ENCODE measurements at places on chromosomes 3 and 15.

GRCh38 chr15:52257734-52258062, 37.9 kb downstream of the MYO5C start:
- DNase-seq = no peak

DNA sequence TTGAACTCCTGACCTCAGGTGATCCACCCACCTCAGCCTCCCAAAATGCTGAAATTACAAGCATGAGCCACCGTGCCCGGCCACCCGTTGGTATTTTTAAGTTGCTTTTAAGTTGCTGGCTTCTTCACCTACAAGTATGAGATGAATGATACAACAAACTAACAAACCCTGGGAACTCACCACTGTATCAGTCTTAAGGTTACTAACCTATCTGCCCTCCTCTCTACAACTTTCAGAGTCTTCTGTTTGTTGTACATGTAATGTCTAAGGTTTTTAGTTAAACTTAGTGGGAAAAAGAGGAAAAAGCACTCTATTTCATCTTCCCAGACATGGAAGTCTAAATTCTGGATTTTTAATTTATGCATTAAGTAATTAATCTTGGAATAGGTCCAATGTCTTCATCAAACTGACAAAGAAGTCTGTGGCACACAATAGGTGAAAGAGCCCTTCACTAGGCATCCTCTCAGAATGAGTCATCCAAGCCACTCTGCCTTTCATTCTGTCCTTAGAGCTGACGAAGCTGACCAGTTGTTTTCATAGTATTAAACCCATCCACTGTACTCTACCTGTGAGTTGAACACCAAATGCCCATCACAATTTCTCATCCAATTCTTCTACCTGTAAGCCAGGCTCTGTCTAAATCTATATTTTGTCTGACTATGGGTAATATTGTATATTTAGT, 936.1 kb downstream of the TUSC7 start:
- no peak for DNase-seq

GRCh38 chr15:35306361-35306981, 221.4 kb upstream of the NANOGP8 start:
- no peak for DNase-seq

DNA sequence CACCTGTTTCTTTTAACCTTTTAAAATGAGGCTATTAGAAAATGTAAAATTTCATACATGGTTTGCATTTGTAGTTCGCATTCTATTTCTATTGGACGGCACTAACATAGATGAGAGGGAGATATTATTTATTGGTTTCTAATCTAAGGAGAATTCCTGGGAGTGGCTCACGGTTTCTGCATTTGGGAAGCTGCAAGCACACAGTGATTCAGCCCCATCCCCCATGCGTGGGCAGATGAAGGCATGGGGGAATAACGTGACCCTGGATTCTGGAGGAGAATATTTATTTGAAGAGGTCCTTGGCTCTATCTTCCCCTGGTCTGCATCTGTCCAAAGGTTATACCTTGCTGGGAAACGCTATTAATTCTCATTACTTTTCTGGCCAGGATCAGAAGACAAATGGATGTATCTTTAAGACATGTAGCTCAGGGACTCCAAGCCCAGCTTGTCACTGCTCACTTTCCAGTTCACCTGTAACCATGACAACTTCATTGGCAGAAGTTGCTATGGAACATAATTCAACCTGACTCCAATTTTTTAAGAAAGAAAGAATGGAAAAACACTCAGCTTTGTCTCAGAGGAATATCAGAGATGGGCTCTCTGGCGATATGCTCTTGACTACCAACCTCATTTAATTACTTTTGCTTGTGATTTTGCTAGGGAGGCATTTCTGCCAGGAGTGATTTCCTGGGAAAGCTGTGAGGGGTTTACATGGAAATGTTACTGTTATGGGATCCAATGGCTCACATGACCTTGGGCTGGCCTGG, 27.2 kb upstream of the POMGNT2 start:
- no peak for DNase-seq

GRCh38 chr15:38667890-38668850, 103.6 kb upstream of the RASGRP1 start:
- no peak for DNase-seq

DNA sequence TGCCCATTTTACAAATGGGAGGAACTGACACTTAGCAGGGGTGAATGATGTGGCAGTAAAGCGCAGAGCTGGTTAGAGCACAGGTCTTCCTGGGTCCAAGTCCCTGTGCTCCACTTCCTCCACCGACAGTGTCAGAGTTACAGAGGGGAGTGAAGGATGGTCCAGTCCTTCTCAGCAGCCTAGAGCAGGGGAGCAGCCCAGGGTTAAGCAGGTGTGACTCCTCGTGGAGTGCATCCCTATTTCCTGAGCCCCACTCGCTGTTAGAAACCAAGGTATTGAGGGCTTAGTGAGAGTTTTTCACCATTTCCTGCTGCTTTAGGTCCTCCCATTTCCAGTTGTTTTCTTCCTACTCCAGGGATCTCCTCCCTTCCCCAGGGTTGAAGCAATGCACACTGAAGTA, 75.4 kb downstream of the GHSR start:
- DNase-seq = no peak

DNA sequence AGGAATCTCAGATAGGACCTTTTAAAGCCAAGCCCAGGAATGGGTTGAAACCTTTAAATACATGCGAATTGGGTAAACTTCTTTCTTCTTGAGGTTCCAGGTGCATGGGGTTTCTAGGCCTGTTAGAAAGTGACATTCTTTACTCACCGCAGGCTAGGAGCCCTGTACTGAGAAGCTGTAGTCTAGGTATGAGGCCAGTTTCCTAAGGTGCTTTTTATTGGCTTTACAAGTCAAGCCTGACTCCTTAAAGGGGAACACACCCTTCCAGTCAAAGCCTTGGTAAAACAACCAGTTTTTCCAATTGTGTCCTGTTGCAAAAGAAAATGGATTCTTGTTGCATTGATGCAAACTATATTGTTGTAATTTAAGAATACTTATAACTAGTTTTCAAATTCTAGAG, 76.1 kb upstream of the ATP11B start:
- no peak for DNase-seq

- DNase-seq = peak; percentile 24
Measured at GRCh38 chr15:31216215-31216911, 110.3 kb upstream of the KLF13 start.

- peak; percentile 39 for DNase-seq
Measured at GRCh38 chr3:32240159-32240545, 1.7 kb downstream of the CMTM8 start.

DNA sequence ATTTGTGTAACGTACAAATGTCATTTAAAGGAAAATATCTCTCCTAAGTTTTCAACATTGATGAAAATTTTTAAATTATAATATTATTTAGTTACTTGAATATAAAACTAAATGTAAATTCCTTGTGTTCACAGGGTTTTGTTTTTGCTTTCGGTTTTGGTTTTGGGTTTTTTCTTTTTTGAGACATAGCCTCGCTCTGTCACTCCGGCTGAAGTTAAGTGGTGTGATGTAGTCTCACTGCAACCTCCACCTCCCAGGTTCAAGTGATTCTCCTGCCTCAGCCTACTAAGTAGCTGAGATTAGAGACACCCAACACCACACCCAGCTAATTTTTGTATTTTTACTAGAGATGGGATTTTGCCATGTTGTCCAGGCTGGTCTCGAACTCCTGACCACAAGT, 79.3 kb upstream of the TCF12 start:
- DNase-seq = no peak

- DNase-seq = no peak
Measured at GRCh38 chr3:98733053-98733811, 29.9 kb upstream of the ST3GAL6 start.

DNA sequence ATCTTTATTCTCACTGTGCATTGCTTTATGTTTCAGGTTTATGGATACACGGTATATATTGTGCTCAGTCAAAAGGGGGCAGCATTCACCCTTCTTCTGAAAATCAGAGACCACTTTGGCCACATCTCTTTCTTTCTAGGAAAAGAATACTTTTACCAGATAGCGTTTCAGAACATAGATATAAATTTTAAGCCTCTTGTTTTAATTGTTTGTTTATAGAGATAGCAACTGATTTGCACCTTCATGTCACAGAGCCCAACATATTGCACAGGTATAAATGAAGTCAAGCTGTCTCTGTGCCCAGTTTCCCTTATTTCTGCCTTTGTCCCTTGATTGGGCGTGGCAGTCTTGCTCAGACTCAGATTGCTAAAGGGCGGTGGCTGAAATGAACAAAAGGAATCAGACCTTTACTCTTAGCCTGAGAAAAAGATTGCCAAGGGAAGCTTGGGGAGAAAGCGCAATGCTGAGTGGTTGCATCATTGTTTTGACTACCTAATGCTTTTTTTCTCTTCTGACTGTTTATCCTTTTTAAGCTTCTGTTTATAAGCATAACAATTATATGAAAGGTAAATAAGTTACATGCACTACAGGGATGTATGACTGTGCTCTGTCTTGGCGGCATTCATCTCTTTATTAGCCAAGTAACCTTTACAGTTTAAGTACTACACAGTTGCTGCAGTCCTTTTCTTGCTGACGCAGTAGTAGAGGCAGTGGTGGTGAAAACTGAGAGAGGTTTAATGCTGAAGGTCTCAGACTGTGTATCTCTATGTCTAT, 70.8 kb upstream of the ZBTB20 start:
- no peak for DNase-seq

DNA sequence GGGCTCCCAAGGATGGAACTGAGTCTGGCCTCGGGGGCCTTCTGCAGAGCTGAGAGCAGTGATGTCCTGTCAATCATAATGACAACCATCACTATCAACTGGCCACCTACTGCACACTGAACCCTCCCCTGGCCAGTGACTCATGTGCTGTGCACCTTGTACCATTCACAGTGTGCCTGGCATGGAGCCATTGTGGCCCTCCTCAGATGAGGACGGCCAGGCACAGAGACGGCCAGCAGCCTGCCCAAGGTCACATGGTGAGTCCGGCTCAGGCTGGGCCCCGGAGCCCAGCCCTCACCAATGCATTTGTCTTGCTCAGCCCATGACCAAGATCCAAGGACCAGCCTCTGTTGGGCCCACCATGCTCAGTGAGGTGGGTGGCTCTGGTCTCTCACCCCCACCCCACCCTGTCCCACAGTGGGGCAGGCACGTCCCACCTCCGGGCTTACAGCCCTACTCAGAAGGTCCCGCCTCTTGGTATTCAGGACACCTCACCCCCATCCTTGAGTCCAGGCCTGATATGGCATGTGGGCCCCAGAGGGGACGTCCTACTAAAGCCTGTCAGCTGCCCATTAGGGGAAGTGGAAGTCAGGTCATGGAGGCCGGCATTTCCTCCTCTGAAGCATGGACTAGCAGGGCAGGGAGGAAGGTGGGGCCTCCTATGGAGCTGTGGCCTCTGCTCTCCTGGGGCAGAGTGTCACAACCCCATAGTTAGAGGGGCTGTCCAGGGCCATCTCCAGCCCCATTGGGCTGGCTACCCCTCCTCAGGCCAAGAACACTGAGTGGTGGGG, 35.9 kb upstream of the TMEM115 start:
- DNase-seq = no peak
